ENCODE measurements at places on chromosomes 16 and 17. TPM values are rescaled to one million over a fixed set of nuclear protein-coding genes. Genes with fewer than 3 reads are reported as not detected.

LGALS9 gene
- 3.0 TPM for total RNA-seq

IGFALS gene
- total RNA-seq = under 0.01 TPM

GP1BA gene
- total RNA-seq = not detected

RAB26 gene
- total RNA-seq = 2.0 TPM

CX3CL1 gene
- total RNA-seq = 7.7 TPM

FADS6 gene
- not detected for total RNA-seq

CDT1 gene
- 5.0 TPM for total RNA-seq

KRT36 gene
- not detected for total RNA-seq

SCARF1 gene
- 2.3 TPM for total RNA-seq

TMEM88 gene
- total RNA-seq = 0.40 TPM

CPSF4L gene
- 0.06 TPM for total RNA-seq

KCNJ18 gene
- total RNA-seq = not detected

SHPK gene
- 9.6 TPM for total RNA-seq

WDR90 gene
- total RNA-seq = 13.2 TPM

OGFOD3 gene
- total RNA-seq = 20.2 TPM

IL17C gene
- not detected for total RNA-seq

YBX2 gene
- total RNA-seq = not detected

UBFD1 gene
- 60.5 TPM for total RNA-seq

MT1B gene
- not detected for total RNA-seq

PPP1R1B gene
- total RNA-seq = 0.25 TPM

SRL gene
- total RNA-seq = not detected

SLC38A8 gene
- total RNA-seq = not detected

CLEC19A gene
- not detected for total RNA-seq

VEZF1 gene
- 36.7 TPM for total RNA-seq

SMIM36 gene
- total RNA-seq = not detected

ADGRG3 gene
- total RNA-seq = not detected

Data from aortic smooth muscle cell (primary cell).